Calu3 (cell line): ENCODE measurements at places on chromosomes 6 and 20. TPM values are rescaled to one million over a fixed set of nuclear protein-coding genes. Genes with fewer than 3 reads are reported as not detected.

DNA sequence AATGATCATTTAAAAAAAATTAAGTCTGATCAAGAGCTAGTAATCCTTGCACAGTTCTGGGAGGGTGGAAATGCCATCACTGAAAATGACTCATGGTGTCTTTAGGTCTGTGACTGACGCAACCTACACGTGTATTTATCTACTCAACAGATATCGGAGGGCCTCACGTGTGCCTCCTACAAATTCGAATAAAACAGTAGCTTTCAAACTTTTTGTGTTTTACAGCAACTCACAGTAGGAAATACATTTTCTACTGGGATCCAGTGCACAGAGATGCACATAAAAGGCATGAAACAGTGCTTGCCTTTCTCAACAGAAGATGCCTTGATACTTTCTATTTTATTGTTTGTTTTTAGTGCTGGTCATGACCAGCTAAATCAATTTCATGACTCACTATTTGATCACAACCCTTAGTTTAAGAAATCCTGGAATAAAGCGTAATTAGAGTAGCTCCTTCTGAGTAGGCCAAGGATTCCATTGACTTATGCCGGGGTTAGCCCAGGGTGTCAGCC lies 210.0 kb upstream of the SNX9 start:
- peak; percentile 38 for DNase-seq

DNA sequence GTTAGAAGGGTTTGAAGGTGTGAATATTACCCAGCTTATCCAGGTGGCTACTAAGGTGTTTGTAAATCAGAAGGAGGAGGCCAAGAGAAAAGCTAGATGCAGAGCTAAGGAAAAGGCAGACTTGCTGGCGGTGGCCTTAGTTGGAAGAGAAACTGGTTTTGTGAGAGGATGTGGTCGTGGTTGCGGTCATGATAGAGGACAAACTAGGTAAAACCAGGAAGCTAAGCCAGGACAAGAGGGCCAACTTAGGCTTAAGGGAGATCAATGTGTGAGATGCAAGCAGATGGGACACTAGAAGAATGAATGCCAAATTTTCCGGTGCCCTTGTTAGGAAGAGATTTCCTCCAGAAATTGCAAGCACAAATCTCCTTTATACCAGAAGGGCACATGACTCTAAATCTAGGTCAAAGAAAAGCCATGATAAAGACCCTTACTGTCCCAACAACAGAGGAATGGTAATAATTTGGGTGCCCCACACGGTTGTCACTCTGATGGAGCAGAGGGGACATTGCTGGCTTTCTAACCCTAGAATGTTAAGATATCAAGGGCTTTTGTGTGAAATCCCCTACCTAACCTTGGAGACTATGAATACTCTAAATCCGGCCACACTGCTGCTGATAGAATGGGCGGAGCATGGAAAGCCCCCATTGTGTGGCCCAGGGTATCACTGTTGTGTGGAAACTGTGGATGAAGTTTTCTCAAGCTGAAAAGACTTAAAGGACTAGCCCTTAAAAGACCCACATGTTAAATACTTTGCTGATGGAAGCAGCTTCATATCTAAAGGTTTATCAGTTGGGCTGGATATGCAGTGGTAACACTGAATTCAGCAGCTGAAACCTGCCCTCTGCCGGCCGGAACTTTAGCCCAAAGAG lies 7.8 kb downstream of the IL22RA2 start:
- DNase-seq, result peak; percentile 9

DNA sequence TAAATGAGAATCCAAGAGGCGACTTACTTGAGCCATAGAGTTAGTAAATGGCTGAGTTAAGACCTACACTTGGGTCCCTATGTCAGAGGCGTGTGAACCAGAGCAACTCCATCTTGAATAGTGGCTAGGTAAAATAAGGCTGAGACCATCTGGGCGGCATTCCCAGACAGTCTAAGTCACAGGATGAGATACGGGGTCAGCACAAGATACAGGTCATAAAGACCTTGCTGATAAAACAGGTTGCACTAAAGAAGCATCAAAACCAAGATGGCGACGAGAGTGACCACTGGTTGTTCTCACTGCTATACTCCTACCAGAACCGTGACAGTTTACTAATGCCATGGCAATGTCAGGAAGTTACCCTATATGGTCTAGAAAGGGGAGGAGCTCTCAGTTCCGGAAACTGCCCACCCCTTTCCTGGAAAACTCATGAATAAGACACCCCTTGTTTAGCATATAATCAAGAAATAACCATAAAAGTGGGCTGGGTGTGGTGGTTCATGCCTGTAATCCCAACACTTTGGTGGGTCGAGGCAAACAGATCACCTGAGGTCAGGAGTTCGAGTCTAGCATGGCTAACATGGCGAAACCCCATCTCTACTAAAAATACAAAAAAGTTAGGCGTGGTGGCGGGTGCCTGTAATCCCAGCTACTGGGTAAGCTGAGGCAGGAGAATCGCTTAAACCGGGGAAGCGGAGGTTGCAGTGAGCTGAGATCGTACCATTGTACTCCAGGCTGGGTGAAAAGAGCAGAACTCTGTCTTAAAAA lies 43.9 kb upstream of the EEF1A1 start:
- no peak for DNase-seq

- DNase-seq, result no peak
Observed at GRCh38 chr6:34152042-34152524, 6.2 kb upstream of the GRM4 start.

DNA sequence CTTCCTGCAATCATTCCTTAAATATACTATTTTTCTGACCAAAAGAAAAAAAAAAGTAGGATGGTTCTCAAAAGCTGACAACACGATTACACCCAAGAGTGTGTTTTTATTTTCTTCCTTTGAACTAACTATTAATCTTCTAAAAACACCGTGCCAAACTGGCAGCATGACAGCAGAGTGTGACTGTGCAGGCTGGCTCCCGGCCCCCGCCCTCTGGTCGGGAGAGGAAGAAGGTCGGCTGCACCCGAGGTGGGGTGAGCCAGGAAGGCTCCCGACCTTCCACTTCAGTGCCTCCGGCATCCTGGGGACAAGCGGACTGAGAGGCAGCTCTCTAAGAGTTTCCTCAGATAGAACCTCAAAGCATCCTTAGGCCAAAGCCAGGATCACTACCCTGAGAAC lies 29.2 kb downstream of the SLC22A23 start:
- DNase-seq, result no peak

- DNase-seq, result no peak
Observed at GRCh38 chr6:3431994-3432393, 24.9 kb downstream of the SLC22A23 start.

DNA sequence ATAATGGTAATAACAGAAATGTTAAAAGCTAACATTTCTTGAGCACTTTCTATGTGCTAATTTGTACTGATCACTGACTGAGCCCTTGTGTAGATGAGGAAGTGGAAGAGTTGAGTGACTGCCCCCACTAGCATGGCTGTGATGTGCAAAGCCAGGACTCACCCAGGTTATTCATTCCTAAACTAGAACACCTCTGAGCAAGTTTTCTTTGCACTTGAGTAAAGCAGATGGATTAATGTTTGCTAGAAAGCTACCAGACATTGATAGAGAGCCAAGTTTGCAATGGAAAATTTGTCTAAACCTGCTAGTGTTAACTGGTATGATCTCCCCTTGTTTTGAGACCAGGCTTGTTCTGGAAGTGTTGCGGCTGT lies 467.4 kb upstream of the PLCB4 start:
- DNase-seq, result peak; percentile 4

DNA sequence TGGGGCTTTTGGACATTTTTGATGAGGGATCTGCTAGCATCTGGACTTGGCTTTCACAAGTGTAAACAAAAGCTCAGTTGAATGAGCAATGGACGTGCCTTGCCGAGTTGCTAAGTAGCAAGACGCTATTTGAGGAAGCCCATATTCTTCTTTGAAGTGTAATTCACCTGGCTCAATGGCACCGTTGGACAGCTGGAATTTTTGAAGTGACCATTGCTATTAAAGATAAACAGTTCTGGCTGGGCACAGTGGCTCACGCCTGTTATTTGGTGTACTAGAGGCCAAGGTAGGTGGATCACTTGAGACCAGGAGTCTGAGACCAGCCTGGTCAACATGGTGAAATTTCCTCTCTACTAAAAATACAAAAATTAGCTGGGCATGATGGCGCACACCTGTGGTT lies 88.8 kb upstream of the SOX4 start:
- no peak for DNase-seq

GRCh38 chr6:15058200-15059061 lies 187.4 kb upstream of the JARID2 start:
- no peak for DNase-seq

DNA sequence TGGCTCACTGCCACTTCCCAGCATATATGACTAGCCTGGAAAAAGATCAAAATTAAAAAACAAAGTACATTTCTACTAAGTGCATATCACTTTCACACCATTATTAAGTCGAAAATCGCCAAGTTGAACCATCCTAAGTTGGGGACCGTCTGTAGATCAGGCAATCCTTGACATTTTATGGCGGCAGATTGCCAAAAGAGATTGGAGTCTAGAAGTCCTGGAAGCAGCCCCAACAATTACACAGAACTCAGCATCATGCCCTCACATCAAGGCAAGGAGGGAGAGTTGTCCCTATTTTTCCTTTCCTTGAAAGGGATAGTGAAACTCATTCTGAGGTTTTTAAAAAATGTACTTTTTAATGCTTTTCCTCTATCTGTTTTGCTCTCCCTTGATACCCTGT lies 30.7 kb downstream of the SLC22A3 start:
- no peak for DNase-seq

DNA sequence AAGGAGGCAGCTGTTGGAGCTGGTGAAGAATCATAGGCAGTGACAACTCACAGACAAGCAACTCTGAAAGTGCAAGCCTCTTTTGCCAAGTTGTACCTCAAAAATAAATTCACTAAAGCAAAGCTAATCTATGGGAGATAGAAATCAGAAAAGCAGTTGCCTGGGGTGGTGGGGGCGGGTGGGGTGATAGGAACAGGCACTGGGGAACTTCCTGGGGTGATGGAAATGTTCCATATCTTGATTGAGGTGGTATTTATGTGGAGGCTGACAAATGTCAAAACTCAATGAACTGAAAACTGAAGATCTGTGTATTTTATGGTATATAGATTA lies 52.4 kb downstream of the ATP9A start:
- no peak for DNase-seq

DNA sequence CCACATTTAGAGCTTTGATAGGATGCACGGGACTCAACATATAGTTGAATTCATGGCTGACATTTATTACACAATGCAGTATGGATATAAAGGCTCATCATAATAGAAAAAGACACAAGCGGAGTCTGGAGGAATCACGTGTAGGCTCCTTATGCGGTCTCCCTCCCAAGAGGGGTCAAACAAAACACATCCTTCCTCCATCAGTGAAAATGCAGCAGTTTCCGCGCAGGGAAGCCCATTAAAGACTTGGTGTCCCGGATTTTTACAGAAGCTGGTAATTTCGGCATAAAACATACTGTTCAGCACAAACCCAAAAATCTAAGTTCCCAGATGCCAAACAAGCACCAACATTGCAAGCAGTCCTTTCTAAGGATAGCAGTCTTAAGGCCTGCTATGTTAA lies 1.1 kb downstream of the USP45 start:
- no peak for DNase-seq

GRCh38 chr6:148231572-148231971 lies 111.1 kb upstream of the SASH1 start:
- no peak for DNase-seq

The CST5 gene
- total RNA-seq, result not detected in 2 replicates

The TRAPPC3L gene
- total RNA-seq, result not detected in 2 replicates

The NOX3 gene
- total RNA-seq, result not detected in 2 replicates

The OSTM1 gene
- total RNA-seq, result 19.4 and 30.5 TPM in 2 replicates

The SLC4A11 gene
- 9.4 and 11.0 TPM in 2 replicates for total RNA-seq

The PRRT1 gene
- 1.7 and 2.9 TPM in 2 replicates for total RNA-seq

The ID4 gene
- total RNA-seq, result 1.7 and 1.8 TPM in 2 replicates
